Activated B cell treated with CpG ODN at 0.5 μM for 24 hours (primary cell): ENCODE measurements at places on chromosomes 1 and 21.

DNA sequence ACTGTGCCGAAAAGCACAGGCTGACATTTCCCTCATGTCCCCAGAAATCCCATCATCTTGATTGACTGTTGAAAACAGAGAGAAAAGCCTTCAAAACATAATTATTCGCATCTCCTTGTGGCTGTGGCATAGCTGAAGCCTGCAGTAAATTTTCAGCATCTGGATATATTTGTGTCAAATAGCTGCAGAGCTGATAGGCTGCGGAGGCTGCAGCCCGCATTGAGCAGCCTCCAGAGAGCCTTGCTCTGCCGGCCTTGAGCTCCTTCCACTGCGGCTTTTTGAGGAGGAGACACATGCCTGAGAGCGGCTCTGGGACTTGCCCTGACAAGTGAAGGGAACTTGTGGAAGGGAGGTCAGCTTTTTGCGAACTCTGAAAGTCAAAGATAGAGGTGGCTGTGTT lies 144.7 kb downstream of the RYR2 start:
- no peak for DNase-seq

DNA sequence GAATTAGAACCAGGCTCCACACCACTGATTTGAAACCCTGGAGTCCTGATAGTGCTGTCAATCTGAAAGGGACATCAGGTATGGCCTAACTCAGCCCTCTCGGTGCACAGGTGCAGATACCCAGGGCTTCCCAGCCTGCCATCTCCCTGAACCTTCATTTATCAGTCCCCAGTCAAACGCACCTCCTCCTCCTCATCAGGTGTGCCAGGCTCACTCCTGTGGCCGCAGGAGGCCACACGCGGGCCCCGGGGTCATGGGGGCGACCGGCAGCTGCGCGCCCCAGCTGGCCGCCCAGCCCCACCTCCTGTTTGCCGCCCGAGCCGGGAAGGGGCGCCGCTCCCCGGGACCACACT lies 572 bp downstream of the FUCA1 start:
- DNase-seq = no peak

GRCh38 chr21:26282058-26282457 lies 111.5 kb upstream of the APP start:
- DNase-seq = no peak

GRCh38 chr1:26022404-26022779 lies 817 bp downstream of the EXTL1 start:
- no peak for DNase-seq

DNA sequence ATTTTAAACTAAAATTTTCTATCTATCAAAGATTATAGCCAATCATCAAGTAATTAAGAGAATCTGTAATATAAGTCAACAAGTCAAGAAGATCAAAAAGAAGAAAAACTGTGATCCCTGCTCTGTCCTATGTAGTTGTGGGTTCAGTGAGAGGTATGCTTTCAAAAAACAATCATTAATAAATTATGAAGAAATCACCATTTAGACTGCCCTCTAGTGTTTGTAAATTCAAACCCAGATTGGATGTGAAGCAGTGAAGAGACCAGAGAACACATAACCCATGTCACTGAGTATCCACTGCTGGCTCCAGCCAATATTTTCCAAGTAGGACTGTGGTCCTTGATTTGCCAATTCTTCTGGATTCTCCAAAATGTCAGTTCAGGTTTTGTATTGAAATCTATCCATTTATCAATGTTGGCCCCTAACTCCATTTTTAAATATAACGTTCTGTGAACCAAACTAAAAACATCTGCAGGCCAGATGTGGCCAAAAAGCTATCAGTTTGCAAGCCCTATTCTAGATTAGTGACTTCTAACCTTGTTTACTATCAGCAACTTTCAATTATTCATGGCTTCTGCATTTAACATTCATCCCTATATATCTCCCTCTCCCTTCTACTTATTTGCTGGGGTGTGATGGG lies 467.5 kb upstream of the CXADR start:
- DNase-seq = no peak

DNA sequence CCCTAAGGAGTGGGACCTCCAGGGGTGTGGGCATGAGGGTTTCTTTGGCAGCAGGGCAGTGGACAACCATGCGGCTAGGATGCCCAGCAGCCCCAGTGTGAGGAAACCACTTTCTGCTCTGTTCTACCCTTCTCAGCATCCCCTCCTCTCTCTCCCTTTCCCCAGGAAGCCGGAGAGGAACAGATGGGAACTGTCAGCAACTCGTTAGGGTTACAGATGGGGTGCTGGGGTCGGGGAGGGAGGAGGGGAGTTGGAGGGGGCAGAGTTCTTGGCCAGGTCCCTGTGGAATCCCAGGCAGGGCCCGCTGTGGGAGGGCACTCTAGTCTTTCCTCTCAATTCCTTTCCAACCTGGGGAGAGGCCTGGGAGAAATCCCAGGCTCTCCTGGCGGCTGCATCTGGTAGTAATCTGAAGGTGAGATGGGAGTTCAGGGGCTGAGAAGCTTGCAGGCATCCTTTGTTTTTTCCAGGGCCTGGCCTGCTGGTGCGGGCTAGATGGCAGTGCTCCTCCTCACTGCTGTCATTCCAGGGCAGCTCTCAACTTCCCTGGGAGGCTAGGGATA lies 93.9 kb upstream of the CSF3R start:
- no peak for DNase-seq

- DNase-seq = no peak
These were observed 12.6 kb downstream of the RHBDL2 start for GRCh38 chr1:38929054-38929453.

GRCh38 chr1:66247415-66248208 lies 286.3 kb upstream of the SGIP1 start:
- no peak for DNase-seq

DNA sequence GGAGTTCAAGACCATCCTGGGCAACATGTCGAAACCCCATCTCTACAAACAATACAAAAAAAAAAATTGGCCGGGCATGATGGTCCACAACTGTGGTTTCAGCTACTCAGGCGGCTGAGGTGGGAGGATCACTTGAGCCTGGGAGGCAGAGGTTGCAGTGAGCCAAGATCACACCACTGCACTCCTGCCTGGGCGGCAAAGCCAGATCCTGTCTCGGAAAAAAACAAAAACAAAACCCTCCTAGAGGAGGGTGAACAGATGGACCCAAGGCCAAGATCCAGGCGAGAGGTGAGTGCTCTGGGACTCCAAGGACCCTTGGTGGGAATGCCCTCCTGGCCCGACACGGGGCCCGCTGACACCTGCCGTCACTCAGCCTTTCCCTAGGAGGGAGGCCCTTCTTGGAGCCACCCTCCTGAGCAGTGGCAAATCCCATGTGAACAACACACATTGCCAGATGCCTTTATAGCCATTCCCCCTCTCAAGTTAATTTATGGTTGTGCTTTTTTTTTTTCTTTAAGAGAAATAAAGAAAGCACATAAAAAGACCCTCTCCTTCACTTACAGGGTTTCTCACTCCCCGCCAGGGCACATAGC lies 380 bp downstream of the TFF2 start:
- DNase-seq = peak; percentile 8

GRCh38 chr1:219119839-219120238 lies 53.8 kb upstream of the LYPLAL1 start:
- no peak for DNase-seq

GRCh38 chr1:201255479-201256362 lies 27.6 kb upstream of the PKP1 start:
- no peak for DNase-seq

DNA sequence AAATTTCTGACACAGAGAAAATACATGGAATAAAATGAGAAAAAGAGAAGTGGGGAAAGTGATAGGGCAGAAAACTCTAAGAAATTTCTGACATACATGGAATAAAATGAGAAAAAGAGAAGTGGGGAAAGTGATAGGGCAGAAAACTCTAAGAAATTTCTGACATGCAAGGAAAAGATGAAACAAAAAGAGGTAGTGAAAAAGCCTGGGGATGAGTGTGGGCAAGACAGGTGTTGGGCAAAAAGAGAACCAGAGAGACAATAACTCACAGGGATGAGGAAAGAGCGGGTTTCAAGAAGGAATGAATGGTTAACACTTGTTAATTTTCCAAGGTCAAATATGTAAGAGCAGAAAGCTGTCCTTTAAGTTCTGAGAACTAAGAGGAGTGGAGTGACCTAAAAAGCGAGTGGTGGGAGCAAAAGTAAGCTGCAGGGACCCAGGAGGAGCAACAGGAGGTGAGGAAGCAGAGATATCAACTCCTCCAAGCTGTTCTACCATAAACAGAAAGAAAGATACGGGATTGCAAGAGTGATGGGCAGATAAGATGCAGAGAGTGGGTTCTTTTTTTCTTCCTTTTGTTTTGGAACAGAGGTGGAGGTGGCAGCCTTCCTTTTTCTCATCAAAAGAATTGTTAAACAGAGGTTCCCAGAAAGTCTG lies 29.9 kb upstream of the EXO1 start:
- no peak for DNase-seq

DNA sequence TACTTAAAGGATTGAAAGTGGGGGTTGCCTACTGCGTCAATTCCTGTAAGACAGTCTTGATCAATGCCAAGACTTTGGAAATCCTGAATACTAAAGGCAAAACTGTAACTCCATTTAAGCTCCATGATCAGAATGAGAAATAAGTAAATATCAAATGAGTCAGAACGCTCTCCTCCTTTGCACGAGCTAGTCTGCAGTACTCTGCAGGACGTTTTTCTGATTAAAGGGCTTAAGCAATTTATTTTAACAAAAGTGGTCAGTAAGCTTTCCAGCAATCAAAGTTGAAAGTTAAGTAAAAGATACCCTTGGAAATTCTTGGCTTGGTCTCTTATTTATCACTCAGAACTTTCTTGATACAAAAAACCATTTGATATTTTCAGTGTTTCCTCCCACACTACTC lies 35.7 kb upstream of the ARHGAP29 start:
- DNase-seq = no peak

DNA sequence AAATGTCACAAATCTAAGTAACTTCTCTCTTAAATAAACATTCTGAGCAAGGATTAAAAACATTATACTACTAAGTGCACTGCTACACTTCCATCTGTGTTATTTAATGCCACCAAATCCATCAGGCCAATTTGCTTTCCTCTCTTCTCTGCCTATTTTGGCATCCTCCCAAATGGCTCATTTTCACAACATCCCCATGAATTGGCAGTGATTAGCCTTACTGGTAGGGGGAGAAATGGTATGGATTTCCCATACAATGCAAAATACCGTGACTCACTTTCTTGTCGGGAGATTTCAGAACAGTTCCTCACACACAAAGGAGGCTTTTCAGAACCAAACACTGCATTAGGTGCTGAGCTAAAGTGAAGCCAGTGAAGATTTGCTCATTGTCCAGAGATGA lies 195.7 kb downstream of the MIS18A start:
- no peak for DNase-seq

- no peak for DNase-seq
These were observed 30.4 kb upstream of the CR2 start for GRCh38 chr1:207423560-207424292.

- no peak for DNase-seq
These were observed 1.0 kb upstream of the PSRC1 start for GRCh38 chr1:109283748-109284600.

DNA sequence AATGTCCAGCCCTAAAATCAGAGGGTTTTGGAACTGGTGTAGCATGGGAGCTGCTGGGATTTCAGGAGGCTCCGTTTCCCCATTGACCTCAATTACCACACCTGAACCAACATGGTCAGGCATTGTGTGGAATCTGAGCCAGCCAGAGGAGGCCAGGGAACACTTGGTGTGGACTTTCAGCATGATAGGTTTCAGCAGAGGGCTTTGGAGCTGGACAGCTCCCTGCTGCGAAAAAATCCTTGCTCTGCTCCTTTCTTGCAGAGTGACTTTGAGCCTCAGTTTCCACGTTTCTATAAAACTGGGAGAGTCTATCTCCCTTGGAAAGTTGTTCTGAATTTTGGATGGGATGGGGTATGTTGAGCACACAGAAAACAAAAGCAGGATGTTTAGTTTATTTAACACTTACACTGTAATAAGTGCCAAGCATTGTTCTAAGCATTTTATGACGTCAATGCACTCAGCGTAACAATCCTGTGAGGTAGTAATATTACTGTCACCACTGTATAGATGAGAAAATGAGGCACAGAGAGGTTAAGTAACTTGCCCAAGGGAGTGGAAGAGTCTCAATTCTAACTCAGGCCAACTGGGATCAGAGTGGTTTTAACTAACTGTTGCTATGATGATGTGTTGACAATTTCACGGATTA lies 168.0 kb downstream of the GRIK3 start:
- DNase-seq = no peak

GRCh38 chr1:244288663-244289062 lies 163.0 kb downstream of the ADSS2 start:
- no peak for DNase-seq

GRCh38 chr1:39787468-39787867 lies 1.2 kb downstream of the BMP8B start:
- no peak for DNase-seq

DNA sequence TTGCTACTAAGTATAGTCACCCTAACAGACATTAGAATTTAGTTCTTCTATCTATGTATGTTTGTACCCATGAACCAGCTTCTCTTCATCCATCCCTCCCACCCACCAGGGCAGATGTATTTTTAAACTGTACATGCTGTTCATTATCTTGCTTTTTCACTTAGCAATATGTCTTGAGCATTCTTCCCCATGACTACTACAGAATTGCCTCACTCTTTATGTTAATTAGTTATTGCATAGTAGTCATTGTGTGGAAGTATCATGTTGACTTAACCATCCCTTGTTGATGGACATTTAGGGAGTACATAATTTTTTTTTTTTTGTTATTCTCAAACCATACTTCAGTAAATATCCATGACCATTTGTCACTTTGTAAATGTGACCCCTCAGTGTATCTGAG lies 9.9 kb downstream of the HUNK start:
- DNase-seq = no peak

DNA sequence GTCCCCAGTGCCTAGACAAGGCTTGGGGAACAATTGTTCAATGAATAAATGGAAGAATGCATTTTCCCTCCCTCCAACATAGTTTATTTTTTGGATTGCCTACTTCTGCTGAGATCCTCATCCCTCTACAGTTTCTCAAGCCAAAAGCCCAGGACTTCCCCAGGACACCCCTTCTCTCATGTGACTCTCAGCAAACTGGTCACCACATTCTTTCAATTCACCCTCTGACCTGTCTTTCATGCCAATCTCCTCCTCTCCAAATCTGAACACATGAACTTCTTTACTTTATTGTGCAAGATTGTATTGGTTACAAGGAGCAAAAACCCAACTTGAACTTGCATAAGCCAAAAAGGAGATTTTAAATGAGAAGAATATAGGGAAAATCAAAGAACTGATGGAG lies 103.2 kb upstream of the JUN start:
- DNase-seq = no peak

DNA sequence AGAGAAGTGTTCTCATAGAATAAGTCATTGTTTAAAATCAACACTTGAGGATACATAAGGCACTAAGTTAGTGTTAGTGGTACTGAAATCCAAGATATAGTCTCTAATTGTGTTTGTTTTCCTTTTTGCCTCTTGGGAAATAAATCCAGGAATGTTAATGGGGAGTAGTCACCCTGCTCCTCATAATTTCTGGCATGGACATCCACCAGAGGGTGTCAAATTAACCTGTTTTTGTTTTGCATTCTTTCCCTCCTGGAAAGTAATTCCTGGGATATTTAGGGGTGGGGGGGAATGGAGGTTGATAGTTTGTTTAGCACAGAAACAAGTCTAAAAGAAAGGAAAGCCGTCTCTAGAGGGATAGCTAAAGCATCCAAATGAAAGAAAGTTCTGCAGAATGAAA lies 87.8 kb upstream of the MAP1LC3C start:
- no peak for DNase-seq
